Activated naive CD4-positive, alpha-beta T cell treated with anti-CD3 and anti-CD28 coated beads, Interleukin-2, amount 10 ng/mL, durations not matched to agents 7 days and 5 days (primary cell): ENCODE measurements at places on chromosomes 5 and 9.

GRCh38 chr5:72237415-72237814 is 82.6 kb downstream of the MRPS27 start:
- DNase-seq = no peak

DNA sequence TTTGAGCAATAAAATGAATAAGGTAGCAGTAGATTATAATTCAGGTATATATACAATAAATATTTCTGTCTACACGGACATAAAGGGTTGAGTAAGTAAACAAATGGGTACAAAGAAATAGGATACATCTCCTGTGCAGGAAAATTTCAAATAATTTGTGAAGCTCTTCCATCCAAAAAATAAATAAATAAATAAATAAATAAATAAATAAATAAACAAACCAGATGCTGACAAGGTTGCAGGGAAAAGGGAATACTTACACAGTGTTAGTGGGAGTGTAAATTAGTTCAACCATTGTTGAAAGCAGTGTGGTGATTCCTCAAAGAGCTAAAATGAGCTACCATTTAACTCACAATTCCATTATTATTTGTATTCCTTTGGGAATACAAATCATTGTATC is 227.3 kb upstream of the CDH18 start:
- no peak for DNase-seq

- DNase-seq = no peak
Observed at GRCh38 chr5:6158974-6159831, 219.1 kb downstream of the MED10 start.

DNA sequence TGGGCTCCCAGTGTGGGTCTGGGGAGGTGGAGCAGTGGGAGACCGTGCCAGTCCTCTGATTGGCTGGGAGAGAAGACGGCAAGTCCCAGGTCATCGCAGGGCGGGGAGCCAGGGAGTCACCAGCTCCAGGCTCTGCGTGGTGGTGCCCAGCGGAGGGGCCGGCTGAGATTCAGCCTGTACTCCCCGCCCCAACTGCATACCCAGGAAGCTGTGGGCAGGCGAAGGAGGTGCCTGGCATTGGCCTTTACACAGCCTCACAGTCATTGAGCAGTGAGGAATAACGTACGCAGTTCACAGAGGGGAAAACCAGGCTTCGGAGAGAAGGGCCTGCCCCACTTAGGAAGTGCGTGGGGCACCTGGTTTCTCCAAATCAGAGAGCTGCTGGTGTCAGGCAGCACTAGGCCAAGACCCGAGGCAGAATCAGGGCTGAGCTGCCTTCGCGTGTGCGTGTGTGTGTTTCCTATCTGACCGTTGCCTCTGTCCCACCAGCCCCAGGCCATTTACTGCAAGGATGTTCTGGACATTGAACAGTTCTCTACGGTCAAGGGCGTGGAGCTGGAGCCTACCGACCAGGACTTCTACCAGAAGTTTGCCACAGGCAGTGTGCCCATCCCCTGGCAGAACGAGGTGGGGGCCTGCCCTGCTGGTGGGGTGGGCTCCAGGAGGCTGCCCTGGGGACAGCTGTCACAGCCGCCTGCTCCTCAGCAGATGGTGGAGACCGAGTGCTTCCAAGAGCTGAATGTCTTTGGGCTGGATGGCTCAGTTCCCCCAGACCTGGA is 6.2 kb upstream of the PRR7 start:
- DNase-seq = no peak

DNA sequence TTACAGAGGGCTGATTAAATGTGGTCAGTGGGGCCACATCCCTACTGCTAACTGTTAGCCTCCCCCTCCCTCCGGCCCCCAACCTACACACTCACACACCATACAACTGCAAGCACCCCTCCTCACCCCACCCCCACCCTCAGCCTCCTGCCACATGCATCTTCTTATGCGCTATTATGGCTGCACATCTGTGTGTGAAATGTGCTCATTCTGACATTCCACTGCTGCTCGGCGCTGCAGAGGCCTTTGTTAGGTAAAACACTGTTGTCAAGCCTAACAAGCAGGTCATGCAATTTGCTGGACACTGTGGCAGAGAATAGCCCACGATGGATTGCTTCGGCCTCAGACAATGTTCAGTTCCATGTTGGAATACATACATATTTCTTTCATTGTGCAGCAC is 173.6 kb downstream of the NR2F1-AS1 start:
- DNase-seq = no peak

GRCh38 chr5:63963080-63963735 is 963 bp upstream of the HTR1A start:
- peak; percentile 45 for DNase-seq

DNA sequence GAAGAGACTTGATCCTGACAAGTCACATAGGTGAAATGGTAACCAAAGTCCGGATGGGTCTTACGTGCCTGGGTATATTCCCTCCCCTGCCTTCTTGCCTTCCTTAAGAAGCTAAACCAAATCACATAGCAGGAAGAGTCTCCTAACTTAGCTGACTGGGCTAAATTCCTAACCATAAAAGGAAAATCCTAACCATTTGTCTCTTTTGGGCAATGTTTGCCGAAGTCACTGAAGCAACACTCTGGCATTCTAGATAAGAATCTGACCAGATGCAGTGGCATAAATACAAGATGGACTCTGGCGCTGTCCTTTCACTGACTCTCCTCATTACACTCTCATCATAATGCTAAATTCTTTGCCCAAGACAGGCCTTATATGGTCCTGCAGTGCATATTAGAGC is 625.5 kb upstream of the RORB start:
- no peak for DNase-seq

DNA sequence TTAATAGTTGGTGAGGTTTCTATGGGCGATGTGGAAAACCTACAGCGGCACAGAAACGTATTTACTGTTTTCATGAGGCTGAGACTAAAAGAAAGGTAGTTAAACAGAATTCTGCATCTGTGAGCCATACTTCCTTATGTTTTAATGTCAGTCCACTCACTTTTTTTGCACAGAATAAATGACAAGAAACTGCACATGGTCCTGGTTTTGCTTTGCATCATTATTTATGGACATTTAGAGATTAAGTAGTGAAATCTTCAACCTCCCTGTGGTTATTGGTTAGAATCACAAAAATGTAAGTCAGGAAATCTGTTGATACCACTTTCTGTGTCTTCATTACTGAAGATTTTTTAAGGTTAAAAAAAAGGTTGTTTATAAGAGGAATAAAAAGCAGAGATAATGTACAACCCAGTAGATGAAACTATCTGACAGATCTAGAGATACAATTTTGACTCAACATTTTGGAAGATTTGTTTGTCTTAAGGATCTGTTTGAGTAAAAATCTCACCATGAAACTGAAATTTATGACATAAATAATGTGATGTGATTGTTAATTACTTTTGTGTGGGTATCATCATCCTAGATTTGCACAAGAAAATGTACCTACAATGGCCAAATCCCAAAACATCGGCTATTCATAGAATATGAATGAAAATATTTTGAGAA is 2.4 kb downstream of the PRR16 start:
- no peak for DNase-seq

DNA sequence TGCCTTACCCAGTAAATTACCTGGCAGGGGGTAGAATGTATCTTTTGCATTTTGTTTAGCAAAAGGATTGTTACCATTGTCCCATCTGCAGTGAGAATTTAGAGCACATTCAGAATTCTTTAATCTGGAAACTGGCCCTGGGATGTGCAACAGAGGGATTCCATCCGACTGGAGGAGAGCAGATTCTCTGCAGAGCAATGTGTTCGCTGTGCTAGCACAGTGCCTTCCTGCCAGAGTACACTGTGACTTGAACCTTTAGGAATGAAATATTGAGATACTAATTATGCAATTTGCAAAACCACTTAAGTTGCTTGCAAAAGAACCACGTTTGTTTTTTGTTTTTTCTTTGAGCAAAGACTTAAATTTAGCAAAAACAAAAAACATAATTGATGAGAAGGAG is 22.5 kb upstream of the DMRT1 start:
- DNase-seq = no peak

- no peak for DNase-seq
Observed at GRCh38 chr9:71115448-71115975, 5.9 kb downstream of the TRPM3 start.

DNA sequence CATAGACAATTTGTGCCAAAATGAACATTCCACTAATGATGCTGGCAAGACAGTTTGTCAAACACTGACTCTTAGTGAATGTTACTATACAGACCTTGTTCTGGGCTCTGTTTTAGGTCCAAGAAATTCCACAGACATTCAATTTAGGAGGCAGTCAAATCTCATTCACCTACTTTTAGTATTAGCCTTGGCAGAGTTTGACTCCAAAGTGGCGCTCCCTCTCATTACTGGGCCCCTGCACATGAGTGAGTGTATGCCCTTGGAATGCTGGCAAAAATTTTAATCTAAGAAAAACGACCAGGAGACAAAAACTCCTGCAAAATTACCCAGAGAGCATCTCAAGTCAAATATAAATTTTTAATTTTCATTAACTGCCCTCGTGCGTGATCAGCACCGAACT is 94.9 kb upstream of the SLC27A6 start:
- no peak for DNase-seq

DNA sequence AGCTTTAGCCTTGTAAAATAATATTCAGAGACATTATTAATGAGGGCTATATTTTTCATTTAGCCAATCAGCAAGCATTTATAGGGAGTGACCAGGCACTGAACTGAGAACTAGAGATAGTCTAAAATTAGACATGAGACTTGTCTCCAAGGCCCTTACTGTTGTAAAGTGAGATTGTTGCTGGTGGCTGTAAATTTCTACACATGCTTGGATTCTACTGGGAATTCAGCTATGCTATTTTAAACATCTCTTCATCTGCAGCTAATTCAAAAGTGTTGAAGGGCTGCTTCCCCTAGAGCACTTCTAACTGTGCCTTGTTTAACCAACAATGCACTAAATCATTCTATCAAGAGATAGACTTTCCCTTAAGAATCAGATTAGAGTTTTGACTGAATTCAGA is 67.4 kb downstream of the CHSY3 start:
- no peak for DNase-seq

- no peak for DNase-seq
Observed at GRCh38 chr5:17180864-17181723, 36.3 kb upstream of the BASP1 start.

DNA sequence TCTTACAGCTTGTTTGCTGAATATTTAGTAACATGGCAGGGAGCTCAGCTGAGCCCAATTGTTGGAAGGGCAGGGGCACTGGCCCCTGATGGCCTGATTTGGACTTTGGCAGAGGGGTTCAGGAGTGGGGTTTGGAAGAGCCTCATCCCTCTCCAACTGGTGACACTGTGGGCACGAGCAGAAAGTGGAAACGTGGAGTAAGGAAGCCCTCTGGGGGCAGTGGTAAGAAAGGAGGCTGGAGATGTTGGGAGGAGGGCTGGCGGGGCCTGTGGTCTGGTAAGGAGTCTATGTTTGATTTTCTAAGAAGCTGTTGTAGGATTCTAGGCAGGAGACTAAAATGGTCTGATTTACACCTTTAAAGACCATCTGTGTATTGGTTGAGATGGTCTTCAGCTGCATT is 208.9 kb downstream of the HSPA4 start:
- no peak for DNase-seq

DNA sequence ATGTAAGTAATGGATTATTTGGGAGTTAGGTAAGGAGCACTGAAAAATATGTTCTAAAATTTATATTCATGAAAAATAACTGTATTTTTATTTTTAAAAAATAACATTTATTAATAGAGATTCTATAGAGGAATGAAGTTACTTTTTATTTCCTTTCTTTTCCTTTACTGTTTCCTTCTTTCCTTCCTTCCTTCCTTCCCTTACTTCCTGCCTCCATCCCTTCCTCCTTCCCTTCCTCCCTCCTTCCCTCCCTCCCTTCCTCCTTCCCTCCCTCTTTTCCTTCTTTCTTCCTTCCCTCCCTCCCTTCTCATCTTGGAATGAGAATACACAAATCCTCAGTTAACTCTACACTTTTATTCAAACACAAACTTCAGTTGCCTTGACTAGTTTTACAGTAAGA is 560.1 kb downstream of the RAB3C start:
- DNase-seq = no peak

DNA sequence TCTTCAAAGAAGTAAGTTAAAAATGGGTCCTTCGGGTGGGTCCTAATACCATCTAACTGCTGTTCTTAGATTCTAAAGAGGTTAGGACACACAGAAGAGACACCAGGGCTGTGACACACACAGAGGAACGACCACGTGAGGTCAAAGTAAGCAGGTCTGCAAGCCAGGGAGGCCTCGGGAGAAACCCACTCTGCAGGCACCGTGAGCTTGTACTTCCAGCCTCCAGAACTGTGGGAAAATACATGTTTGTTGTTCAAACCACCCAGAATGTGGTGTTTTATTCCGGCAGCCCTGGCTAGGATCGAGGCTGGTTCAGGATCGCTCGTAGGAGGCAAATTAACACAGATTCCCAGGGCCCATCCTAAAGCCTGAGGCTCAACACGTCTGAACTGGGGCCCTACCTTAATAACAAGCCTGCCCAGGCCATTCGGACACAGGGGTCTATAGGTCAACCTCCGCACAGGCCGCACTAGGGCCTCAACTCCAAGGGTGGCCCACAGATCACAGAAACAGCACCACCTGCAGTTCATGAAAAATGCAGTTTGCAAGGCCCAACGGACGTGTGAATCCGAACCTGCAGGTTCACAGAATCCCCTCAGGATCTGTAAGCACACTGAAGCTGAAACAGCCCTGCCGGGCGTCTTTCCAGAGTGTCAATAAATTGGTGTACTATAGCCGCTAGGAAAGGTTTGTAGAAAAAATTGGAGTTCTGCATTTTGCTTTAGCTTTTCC is 7.1 kb downstream of the MED10 start:
- DNase-seq = no peak

DNA sequence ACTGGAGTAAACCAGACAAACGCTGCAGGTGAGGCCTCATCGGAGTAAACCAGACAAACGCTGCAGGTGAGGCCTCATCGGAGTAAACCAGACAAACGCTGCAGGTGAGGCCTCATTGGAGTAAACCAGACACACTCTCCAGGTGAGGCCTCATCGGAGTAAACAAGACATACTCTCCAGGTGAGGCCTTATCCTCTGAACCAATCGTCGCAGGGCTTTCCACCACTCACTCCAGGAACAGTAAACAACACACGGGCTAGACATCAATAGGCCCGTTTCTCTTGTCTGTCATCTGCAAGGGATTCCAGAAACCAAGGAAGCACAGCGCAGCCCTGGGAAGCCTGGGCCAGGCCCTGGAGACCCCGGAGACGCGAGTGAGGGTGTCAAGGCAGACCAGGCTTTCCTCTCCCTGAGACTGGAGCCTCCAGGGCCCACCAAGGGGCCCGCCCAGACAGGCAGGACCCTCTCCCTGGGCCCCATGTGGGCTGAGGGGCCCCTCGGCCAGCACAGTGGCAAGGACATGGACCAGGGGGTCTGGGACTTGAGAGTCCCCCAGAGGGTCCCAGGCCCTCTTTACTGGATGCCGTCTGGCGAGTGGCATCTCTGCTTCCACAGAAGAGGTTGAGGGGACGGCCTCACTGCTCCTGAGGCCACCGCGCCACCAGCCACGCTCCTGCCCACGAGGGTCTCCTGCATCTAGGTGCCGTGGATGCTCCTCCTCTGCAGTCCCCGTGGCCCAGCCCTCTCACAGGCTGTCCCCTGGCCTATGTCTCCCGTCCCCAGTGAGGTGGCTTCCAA is 26.4 kb upstream of the NSMF start:
- DNase-seq = no peak

GRCh38 chr5:150512368-150512747 is 4.4 kb downstream of the NDST1 start:
- no peak for DNase-seq
